ENCODE measurements at places on chromosomes 7 and 10.
A peak's percentile ranks its signal among the peaks of the same experiment; 100 is the strongest.

GRCh38 chr10:121351540-121351939 lies 246.7 kb downstream of the FGFR2 start:
- no peak for DNase-seq

DNA sequence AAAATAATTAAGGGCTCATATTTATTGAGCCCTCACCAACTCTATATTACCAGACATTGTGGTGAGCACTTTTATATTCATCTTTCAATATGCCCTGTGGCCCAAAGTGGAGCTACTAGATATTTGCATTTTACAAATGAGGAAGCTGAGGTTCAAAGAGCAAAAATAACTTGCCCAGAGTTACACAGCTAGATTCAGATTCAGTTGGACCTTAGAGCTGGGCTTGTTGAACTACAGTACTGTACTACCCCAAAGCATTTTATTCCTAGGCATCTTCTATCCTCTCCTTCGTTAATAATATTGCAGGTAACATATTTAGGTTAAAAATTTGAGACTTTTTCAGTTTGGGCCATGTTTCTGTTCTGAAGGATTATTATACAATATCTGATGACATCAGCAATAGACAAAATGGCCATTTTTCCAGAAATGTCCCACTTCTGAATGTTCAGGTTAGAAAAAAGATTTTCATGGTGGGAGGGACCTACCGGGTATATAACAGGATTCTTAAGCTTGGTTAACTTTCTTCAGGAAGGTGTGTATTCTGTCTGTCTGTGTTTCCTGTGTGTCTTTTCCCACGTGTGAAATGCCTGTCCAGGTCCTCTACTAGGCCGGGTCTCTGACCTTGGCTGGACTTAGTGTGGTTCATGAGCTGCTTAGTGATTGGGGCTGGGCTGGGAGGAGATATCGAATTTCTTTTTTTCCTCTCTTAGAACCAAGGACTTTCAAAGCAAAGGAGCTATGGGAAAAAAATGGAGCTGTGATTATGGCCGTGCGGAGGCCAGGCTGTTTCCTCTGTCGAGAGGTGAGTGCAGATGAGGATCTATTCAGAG lies 13.6 kb downstream of the PRXL2A start:
- DNase-seq: no peak

DNA sequence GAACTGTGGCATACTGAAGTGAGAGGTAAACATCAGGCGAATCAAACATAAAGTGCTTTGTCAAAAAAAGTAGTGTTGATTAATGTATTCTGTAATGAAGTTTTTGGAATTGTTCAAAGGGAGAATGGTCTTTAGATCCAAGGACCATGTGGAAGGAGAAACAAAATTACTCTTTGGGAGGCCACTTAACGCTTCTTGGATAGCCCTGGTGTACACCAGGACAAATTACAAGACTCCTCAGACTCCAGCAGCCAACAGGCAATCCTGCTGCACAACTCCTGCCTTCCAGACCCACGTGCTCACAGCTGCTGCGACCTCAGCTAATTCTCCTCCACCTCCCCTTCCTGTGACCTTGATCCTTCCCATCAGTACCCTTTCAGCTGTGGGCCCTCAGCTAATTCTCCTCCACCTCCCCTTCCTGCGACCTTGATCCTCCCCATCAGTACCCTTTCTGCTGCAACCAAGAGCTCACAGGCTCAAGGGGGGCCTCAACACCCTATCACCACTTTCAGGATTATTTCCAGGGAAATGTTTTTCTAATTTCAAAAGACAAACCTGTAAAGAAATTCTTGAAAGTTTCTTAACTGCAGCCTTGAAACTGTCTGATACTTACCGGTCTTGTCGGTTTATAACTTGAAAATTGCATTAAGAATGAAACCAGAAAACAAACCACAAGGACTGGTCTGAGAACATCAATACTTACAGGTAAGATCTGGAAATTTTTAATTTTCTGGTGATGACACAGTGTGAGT lies 29.7 kb upstream of the DDC start:
- DNase-seq: no peak

DNA sequence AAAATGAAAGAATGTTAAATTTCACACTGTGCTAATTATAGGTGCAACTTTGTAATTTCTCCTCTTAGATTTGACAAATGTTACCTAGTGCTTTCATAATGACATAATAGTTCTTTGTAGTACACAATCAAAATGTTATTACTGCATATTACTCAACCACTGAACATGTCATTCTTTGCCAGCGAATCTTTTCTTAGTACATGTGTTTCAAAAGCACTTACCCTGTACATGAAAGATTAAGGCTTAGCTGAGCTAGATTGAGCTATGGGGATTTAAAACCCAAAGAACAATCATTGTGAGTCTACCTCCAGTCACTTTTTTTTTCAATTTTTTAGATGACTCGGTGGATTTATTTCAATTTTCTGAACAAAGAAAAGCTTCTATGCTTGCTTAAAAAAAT lies 123.5 kb upstream of the FERD3L start:
- DNase-seq: no peak

GRCh38 chr7:101418694-101419093 lies 56.0 kb downstream of the COL26A1 start:
- DNase-seq: no peak

GRCh38 chr7:73343671-73344380 lies 15.9 kb downstream of the FKBP6 start:
- no peak for DNase-seq

DNA sequence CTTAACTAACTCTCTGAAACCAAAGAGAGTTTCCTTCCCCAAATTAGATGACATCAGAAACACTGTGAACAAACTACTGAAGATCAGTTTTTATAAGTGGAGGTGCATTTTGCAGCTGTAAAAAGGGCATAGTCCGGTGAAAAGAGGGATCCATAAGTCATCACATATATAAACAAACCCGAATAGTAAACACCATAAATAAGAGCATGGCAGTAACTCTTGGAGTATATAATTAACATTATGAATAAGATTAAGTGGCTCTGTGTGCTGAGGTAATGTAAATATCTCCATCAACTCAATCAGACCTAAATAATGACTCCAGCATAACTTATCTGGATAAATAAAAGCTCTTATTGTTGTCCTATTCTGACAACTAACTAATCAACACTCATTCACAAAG lies 43.0 kb upstream of the SHTN1 start:
- no peak for DNase-seq

DNA sequence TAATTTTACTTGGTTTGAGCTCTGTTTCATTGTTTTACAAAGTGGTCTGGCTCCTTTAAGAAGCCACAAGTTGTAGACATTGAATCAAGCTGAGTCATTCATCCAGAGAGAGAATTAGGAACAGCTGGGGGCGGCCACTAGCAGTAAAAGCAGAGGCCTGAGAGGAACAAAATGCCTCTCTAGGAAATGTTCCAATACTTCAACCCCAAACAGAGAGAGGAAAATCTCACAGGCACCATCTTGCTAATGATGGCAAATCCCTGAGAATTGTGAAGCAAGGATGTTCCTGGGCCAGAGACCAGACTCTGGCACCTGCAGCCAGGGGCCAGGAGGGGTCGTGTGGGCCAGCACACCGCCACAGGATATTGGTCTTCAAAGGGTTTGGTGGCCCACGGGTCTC lies 26.5 kb upstream of the TRIL start:
- DNase-seq: no peak

DNA sequence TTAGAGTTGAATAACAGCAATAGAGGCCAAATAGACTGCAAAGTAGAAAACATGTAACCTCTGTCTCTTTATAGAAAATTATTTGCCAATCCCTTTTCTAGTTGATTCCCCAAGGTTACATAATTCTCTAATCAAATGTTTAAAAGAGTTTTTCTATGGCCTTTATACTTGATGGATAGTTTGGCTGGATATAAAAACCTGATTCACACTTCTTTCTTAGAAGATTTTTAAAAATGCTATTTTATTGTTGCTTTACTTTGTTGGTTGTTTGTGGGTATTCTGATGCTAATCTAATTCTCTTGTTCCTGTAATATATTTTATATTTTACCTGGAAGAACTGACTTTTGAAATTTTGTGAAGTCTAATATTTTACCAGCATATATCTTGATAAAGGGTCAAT lies 331.1 kb upstream of the MTPN start:
- no peak for DNase-seq

GRCh38 chr10:35433851-35434426 lies 97.6 kb downstream of the CCNY start:
- peak; percentile 75 for DNase-seq

GRCh38 chr7:132368246-132368900 lies 207.9 kb downstream of the PLXNA4 start:
- no peak for DNase-seq

DNA sequence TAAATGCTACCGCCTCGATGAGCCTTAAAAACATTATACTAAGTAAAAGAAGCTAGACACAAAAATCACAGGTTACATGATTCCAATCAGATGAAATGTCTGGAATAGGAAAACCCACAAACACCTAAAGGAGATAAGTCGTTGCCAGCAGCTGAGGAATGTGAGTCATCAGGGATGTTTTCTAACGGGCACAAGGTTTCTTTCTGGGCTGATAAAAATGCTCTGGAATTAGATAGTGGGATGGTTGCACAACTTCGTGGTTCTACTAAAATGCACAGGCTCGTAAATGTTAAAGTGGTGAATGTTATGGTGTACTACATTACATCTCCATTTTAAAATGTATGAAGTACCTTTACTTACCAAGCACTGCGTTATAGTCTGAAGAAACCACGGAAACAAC lies 9.7 kb downstream of the ABLIM1 start:
- no peak for DNase-seq

- no peak for DNase-seq
Observed at GRCh38 chr7:12890586-12890985, 203.2 kb downstream of the ARL4A start.

GRCh38 chr7:19815546-19815945 lies 42.1 kb upstream of the TMEM196 start:
- no peak for DNase-seq

- DNase-seq: no peak
Observed at GRCh38 chr10:33697016-33697415, 362.5 kb upstream of the NRP1 start.

DNA sequence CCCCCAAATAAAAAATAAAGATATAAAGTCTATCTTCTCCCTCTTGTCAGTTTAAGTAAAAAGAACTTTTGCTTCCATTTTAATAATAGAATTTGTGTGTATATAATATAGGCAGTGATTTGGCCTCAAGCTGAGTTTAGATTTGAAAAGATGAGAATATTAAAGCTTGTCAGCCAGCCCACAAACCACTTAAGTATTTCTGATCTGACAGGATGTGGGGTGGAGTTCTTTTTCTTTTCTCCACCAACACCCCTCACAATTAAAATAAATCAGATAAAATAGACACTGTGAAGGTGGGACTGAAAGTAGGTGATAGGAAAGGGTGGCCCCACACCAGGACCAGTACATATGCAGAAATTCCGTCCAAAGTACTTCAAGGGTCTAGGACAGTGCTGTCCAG lies 714.1 kb downstream of the AUTS2 start:
- DNase-seq: no peak
